ENCODE measurements at places on chromosomes 13 and 19. TPM values are rescaled to one million over a fixed set of nuclear protein-coding genes. Genes with fewer than 3 reads are reported as not detected.

Gene NR1H2
- 73.9 TPM for total RNA-seq

Gene ZNF546
- 7.4 TPM for total RNA-seq

Gene UBE2L5
- not detected for total RNA-seq

Gene ZNF470
- total RNA-seq, result 4.7 TPM

Gene FCER2
- not detected for total RNA-seq

Gene KASH5
- total RNA-seq, result 0.33 TPM

Gene SLITRK6
- total RNA-seq, result not detected

Gene C5AR1
- total RNA-seq, result 1.2 TPM

Gene ZNF480
- total RNA-seq, result 19.8 TPM

Gene OR7A5
- total RNA-seq, result not detected

Gene KL
- total RNA-seq, result 0.24 TPM
